ENCODE measurements at places on chromosomes 7 and 10. TPM values are rescaled to one million over a fixed set of nuclear protein-coding genes. Genes with fewer than 3 reads are reported as not detected.

NPVF gene
- total RNA-seq: not detected

TAS2R4 gene
- total RNA-seq: 0.46 TPM

TYW1B gene
- total RNA-seq: 5.7 TPM

CYP3A5 gene
- 33.9 TPM for total RNA-seq

SPDYE16 gene
- not detected for total RNA-seq

CFAP69 gene
- 2.8 TPM for total RNA-seq

SORBS1 gene
- total RNA-seq: 18.6 TPM

NKX2-3 gene
- 2.3 TPM for total RNA-seq

DENND11 gene
- total RNA-seq: 24.3 TPM

ENKUR gene
- total RNA-seq: 0.40 TPM

ADRB1 gene
- 0.65 TPM for total RNA-seq

TPK1 gene
- total RNA-seq: 2.1 TPM

ZRANB1 gene
- 8.0 TPM for total RNA-seq

PRPS1L1 gene
- not detected for total RNA-seq

NODAL gene
- total RNA-seq: not detected

NANOS1 gene
- 1.3 TPM for total RNA-seq

LIPA gene
- 11.7 TPM for total RNA-seq

COBL gene
- total RNA-seq: 15.0 TPM

ZNF248 gene
- 8.3 TPM for total RNA-seq

ZNF487 gene
- total RNA-seq: 3.0 TPM

CNPY1 gene
- total RNA-seq: not detected

DOCK1 gene
- total RNA-seq: 29.3 TPM

TDRD1 gene
- 0.51 TPM for total RNA-seq

GNAI1 gene
- 3.0 TPM for total RNA-seq

TRIM73 gene
- total RNA-seq: 3.6 TPM

TAC1 gene
- total RNA-seq: not detected

TMEM176B gene
- 34.8 TPM for total RNA-seq

FXYD4 gene
- total RNA-seq: not detected

ZNF138 gene
- total RNA-seq: 3.5 TPM

MLXIPL gene
- total RNA-seq: 23.9 TPM

KIAA1217 gene
- total RNA-seq: 16.2 TPM

FZD1 gene
- 4.3 TPM for total RNA-seq

UFSP1 gene
- total RNA-seq: 0.83 TPM

BCCIP gene
- total RNA-seq: 18.6 TPM

NUDT13 gene
- total RNA-seq: 1.1 TPM

SKIDA1 gene
- 0.70 TPM for total RNA-seq

CALN1 gene
- total RNA-seq: 1.6 TPM

ARHGEF5 gene
- total RNA-seq: 20.0 TPM

CALML3 gene
- total RNA-seq: not detected

DGKI gene
- total RNA-seq: 0.04 TPM

MEST gene
- total RNA-seq: 52.7 TPM

CLDN3 gene
- total RNA-seq: 54.9 TPM

ADRA2A gene
- 16.7 TPM for total RNA-seq

SEMA3D gene
- total RNA-seq: 0.14 TPM

VPS26A gene
- 26.1 TPM for total RNA-seq

TMEM140 gene
- 4.1 TPM for total RNA-seq

SPDYE11 gene
- not detected for total RNA-seq

IDI2 gene
- not detected for total RNA-seq
